ENCODE measurements at places on chromosomes 3 and 15.

- no peak for DNase-seq
Measured at GRCh38 chr3:156606729-156607128, 51.8 kb upstream of the SSR3 start.

DNA sequence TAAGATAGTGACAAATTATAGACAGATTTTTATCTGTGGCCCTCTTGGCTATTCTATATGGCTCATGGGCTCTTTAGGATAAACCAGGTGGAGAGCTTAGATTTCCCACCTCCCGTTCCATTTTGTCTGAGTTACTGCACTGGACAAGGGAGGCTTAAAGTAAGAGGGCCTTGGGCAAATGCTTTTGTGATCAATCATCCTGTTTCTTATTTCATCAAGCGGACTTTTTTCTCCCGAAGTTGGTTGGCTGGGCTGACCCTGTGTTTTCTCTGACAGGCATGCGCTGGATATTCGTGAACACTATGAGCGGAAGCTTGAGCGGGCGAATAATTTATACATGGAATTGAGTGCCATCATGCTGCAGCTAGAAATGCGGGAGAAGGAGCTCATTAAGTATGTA lies 33.4 kb downstream of the TMEM41A start:
- no peak for DNase-seq

DNA sequence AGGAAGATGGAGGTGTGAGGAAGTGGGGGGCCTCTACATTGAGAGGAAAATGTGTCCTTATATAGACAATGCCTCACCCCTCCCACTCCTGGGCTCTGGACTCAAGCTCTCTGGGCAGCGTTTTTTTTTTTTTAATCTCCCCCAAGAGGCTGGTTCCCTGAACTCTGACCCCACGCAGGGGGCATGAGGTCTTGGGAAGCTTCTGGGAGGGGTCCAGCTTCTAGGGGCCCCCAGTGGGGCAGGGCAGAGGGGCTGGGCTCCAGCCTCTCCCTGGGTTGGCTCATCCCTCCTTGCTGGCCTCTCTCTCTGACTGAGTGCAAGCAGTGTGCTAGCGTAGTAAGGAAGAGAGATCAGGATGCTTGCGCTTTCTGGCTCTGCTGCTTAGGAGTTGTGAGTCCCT lies 101.4 kb upstream of the HACD2 start:
- no peak for DNase-seq

- no peak for DNase-seq
Measured at GRCh38 chr15:58666957-58667356, 82.5 kb downstream of the ADAM10 start.

DNA sequence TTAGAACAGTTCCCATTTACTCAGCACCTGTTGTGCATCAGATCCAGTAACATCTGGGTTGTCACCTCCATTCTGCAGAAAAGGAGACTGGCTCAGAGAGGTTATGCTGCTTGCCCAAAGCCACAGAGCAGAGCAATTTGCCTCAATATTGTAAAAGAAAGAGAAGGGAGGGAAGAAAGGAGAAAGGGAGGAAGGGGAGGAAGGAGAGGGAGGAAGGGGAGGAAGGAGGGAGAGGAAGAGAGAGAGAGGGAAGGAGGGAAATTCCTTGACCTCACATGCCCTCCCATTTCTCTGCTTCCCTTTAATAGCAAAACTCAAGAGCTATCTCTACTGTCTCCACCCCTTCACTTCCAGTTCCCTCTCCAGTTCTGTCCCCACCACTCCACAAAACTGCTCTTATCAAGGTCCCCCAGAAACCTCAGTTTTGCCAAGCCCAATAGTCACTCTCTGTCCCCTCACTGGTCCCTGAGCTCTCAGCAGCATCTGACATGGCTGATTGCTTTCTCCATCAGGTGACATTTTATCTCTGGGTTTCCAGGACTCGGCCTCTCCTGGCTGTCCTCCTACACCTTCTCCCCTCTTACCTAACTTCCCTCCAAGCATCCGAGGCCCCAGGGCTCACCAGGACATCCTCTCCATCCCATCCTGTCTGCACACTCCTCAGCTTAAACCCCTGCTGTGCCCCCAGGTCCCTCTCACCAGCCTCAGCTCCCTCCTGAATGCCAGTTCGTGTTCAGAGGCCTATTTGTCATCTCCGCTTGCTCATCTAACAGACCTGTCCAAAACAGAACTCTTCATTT lies 104.7 kb upstream of the LINGO1 start:
- no peak for DNase-seq

DNA sequence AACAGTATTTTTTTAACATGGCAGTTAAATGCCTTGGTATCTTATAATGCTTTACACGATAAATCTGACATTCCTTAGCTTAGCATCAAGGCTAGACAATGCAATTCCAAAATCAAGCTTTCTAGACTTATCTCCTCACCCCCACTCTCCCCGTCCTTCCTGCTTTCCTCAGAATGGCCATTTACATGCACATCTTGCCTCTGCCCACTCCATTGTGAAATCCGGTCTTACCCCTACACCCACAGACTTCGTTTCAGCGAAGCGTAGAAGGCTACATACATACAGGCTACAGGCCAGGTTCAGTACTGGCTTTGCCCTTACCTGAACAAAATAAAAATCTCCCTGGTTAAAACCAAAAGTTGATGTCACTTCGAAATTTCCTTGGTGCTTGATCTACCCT lies 58.6 kb upstream of the SLC12A8 start:
- DNase-seq = no peak

- DNase-seq = no peak
Measured at GRCh38 chr15:83585601-83586335, 68.2 kb upstream of the ADAMTSL3 start.

DNA sequence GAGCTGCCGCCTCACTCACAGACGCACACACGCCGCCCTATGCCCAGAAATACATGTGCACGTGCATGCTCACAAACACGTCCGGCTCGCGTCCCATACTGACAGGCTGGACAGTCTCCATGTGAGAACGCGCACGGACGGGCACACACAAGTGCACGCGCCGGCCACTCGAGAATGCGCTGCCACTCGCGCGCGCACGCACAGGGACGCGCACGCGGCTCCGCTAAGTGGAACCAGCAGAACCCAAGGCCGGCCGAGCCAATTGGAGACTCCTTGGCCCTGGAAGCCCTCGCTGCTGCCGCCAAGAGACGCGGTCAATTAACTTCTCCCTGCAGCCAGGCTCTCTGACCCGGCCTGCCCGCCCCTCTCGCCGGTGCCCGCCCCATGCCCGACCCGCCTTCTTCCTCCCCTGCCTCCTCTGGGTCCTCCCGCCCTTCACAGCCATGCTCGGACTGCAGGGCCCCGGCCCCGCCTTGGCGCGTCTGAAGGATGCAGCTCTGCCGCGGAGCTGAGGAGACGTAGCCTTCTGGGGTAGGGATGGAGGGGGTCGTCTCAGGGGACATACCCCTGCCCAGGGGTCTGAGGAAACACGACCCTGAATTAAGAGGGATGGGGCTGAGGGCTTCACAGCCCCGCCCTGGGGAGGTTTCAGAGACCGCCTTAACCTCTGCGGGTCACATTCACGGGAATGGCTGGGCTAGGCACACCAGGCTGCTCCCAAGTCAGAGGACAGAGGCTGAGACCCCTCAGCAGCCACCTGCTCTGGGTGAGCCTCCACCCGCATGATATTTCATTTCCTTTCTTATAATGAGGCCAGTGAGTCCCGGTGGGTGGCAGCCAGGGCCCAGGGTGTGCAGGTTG lies 15.0 kb downstream of the PTH1R start:
- no peak for DNase-seq
